NCI-H2081 treated with DMSO at 0.1 percent for 48 hours (cell line): ENCODE measurements at places on chromosomes 4 and X.

DNA sequence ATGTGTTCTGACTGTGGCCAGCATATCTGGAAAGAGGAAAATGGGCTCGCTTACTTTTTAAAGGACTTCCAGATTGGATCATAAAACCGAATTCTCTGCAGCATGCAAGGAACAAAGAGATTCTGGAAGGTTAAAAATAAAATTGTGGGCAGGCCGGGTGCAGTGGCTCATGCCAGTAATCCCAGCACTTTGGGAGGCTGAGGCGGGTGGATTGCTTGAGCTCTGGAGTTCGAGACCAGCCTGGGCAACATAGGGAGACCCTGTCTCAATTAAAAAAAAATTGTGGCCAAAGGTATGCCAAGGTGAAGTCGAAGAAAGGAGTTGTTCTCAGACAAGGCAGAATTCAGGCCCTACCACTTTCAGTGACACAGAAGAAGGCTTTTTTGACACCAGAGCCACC, 37.8 kb downstream of the NELFA start:
- DNase-seq = no peak

- no peak for DNase-seq
Measured at GRCh38 chrX:18575744-18576143, 96.2 kb downstream of the RS1 start.

DNA sequence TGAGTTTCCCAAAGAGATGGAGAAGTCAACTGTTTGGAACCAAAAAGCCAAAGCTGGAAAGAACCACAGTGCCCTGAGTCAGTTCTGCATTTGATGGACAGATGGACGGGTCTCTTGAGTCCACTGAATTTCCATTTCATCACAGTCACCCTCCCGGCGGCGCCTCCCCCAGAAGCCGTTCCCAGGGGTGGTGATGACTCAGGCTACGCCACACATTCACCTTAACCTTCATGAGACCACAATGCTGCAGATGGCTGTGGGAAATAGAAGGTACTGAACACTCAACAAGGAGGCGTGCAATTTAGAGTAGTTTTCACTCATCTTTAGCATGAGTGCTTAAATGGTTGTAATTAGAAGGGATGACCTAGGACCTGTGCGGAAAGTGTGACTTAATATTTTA, 61.3 kb downstream of the STOX2 start:
- DNase-seq = no peak

GRCh38 chrX:133590703-133591505, 175.6 kb upstream of the GPC4 start:
- no peak for DNase-seq

- DNase-seq = no peak
Measured at GRCh38 chr4:120718979-120719566, 203.5 kb downstream of the PRDM5 start.

- no peak for DNase-seq
Measured at GRCh38 chr4:95050980-95051701, 293.4 kb downstream of the BMPR1B start.

DNA sequence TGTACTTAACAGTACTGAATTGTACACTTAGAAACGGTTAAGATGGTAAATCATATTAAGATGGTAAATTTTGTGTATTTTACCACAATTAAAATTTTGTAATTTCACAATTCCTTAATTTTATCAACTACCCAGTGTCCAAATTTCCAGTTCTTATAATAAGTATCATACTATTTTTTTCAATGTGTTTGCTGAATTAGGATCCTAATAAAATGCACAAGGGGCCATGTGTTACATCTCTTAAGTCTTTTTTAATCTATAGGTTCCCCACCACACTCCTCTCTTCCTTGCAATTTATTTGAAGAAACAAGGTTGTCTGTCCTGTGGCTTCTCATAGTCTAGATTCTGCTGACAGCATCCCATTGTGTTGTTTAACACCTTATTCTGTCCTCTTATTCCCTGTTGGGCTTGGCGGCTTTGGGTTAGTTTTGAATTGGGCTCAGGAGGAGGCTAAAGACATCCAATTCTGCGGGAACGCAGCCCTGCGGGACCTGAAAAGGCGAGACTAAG, 533 bp upstream of the SYAP1 start:
- DNase-seq = no peak

- DNase-seq = no peak
Measured at GRCh38 chr4:165861363-165861762, 11.7 kb upstream of the TLL1 start.

DNA sequence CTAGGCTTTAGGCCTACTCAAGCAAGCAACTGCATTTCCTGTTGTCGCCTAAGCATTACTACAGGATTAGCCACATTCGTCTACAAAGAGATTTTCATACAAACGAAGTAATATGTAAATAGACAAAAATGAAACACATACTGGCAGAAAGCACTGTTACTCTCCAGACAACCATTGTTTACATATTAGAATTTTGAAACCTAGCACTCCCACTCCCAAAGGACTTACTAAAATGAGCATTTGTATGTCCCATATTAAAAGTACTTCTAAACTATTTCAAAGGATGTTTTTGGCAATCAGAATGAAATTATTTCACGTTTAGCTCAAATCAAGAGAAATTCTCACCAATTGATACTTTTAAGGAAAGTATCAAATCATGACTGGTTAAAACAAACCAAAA, 570.8 kb downstream of the PRR32 start:
- no peak for DNase-seq

DNA sequence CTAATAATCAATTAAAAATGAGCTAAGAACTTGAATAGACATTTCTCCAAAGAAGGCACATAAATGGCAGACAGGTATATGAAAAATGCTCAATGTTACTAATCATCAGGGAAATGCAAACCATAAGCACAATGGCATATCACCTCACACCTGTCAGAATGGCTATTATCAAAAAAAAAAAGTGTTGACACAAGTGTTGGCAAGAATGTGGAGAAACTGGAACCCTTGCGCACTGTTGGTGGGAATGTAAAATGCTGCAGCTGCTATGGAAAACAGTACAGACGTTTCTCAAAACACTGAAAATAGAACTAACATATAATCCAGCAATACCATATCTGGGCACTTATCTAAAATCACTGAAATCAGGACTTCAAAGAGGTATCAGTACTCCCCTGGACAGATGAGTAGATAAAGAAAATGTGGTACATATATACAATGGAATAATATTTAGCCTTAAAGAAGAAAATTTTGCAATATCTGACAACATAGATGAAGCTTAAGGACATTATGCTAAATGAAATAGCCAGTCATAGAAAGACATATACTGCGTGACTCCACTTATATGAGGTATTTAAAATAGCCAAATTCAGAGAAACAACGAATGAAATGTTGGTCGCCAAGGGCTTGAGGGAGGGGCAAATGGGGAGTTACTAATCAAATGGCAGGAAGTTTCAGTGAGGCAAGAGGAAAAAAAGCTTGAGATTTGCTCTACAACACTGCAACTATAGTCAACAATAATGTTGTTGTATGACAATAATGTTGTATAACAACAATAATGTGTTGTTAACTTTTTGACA, 175.5 kb downstream of the WDFY3 start:
- DNase-seq = peak; percentile 3

- DNase-seq = no peak
Measured at GRCh38 chr4:113524096-113524495, 237.4 kb downstream of the CAMK2D start.

GRCh38 chr4:80202741-80203553, 5.6 kb downstream of the PRDM8 start:
- DNase-seq = no peak

DNA sequence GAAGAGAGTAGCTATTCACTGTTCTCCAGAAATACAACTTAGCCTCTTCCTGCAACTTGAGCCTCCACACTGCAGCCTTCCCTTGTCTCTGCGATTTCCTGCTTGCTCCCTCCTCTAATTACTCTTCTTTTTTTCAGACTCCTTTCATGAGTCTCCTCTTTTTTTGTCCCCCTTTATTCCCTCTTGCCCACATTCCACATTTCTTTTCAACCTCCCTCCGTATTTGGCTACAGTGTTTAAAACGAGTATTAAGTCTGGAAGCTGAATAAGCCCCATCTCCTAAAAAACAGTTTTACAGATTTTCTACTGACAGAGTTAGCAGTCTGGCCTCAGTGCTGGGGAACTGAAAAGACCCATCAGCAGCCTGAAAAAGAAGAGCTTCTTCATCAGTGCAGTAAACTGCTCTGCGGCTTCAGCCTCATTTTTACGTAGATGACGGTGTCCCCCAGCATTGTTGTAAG, 141.5 kb downstream of the TENM3 start:
- no peak for DNase-seq

DNA sequence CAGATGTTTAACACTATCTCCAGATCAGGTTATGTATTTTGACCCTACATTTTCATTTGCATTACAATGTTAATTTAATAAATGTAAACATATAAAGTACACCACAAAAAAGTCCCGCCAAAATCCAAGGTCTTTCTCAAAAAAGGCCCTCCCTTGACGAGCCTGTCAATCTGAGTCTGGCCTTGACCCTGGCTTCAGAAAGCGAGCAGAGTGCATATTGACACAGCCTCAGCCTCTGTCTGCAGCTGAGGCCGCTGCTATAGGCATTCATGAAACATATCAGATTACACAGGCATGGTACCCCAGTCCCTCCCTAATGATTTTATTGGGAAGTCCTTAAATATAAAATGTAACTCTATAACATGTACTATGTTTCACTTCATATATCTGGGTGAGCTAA, 6.2 kb downstream of the MBNL3 start:
- no peak for DNase-seq

DNA sequence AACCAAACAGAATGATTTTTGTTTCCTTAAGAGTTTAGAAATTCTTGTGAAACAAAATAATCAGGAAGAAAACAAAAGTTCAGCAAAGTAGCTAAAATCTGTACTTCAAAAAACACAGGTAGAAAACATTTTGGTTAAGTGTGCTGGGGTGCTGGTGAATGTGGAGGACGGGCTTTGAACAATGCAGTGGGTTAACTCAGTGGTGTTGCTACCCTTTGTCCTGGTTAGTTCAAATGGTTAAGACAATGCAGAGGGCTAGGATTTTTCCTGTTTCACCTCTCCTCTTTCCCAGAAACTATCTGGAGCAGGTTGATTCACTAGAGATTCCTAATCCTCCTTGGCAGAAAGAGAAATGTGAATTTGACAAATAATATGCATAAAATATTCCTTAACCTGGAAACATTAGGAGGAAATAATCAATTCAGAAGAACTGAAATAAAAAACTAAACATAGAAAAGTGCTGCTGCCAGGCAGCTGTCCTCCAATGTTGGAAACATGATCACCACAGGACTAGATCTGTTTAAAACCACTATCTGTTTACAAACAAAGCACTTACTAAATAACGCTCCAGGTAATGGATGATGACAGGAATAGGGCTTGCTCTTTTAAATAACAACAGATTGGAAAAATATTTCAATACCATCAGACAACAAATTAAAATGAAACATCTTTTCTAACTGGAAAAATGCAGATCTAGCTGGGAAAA, 148.9 kb downstream of the MAML3 start:
- no peak for DNase-seq

- DNase-seq = no peak
Measured at GRCh38 chr4:29079260-29079659, 1640.9 kb upstream of the PCDH7 start.

DNA sequence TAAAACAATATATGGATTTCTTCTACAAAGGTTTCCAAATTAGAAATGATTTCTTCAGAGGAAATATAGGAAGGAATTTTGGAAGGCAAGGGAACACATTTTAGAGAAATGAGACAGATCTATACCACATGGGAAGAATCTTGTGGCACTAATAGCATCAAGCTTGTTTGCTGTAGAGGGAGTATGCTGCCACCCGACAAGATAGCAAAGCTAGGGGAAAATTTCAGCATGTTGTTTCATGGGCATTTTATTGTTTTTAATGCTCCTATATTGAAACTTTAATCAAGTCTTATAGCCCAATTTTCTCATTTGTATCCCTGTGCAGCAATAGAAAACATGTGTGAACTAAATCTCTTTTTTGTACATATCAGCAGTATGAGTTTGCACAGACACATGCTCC, 551.7 kb upstream of the INTU start:
- DNase-seq = no peak

DNA sequence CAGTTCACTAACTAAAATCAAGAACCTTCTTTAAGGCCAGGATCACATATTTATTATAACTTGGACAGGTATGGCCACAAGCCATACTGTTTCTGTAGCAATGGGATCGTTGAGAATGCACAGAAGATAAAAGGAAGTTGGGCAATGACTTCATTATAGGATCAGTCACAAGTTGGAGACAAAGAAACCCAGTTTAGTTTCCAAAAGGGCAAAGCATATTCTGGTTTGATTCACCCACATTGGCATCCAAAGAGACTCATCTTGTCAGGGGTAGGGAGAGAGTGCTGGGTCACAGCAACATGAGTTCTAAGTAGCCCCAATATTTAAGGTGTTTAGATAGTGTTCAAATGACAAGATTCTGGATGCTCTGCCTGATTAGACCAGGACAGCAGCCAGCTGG, 317.1 kb upstream of the GALNT7 start:
- no peak for DNase-seq

GRCh38 chr4:10500776-10501175, 43.5 kb upstream of the ZNF518B start:
- no peak for DNase-seq

GRCh38 chrX:71224098-71224708, 1.2 kb downstream of the GJB1 start:
- DNase-seq = no peak

- DNase-seq = no peak
Measured at GRCh38 chrX:150575419-150575814, 7.0 kb downstream of the MTM1 start.

DNA sequence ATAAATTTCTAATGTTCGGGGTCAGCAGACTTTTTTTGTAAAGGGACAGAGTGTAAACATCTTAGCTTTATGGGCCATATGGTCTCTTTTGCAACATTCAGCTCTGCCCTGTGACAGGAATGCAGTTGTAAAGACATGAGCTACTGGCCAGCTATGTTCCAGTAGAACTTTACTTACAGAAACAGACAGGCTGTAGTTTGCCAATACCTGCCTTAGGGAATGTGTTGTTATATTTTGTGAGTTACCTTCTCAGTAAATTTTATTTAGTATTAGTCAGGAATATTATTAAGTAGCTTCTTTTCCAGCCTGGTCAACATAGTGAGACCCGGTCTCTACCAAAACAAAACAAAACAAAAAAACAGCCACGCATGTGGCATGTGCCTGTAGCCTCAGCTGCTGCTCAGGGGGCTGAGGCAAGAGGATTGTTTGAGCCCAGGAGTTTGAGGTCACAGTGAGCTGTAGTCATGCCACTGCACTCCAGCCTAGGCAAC, 48.7 kb downstream of the HTT start:
- no peak for DNase-seq

- DNase-seq = no peak
Measured at GRCh38 chr4:22071749-22072148, 123.2 kb upstream of the KCNIP4 start.

- DNase-seq = no peak
Measured at GRCh38 chr4:106183551-106183950, 132.5 kb downstream of the TBCK start.

DNA sequence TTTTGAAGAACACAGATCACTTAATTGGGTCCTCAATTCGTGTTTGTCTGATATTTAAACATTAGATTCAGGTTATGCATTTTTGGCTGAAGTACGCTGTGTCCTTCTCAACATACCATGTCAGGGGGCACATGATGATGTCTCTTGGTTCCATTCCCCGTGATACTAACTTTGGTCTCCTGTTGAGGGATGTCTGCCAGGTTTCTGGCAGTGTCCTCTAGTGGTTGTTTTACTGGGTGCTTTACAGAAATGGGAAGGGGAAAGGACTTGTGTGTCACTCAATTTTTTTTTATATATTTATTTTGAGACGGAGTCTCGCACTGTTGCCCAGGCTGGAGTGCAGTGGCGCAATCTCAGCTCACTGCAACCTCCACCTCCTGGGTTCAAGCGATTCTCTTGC, 58.2 kb downstream of the WWC2 start:
- DNase-seq = no peak
